M059J (cell line): ENCODE measurements at places on chromosomes 2 and 18.
A peak's percentile ranks its signal among the peaks of the same experiment; 100 is the strongest.

DNA sequence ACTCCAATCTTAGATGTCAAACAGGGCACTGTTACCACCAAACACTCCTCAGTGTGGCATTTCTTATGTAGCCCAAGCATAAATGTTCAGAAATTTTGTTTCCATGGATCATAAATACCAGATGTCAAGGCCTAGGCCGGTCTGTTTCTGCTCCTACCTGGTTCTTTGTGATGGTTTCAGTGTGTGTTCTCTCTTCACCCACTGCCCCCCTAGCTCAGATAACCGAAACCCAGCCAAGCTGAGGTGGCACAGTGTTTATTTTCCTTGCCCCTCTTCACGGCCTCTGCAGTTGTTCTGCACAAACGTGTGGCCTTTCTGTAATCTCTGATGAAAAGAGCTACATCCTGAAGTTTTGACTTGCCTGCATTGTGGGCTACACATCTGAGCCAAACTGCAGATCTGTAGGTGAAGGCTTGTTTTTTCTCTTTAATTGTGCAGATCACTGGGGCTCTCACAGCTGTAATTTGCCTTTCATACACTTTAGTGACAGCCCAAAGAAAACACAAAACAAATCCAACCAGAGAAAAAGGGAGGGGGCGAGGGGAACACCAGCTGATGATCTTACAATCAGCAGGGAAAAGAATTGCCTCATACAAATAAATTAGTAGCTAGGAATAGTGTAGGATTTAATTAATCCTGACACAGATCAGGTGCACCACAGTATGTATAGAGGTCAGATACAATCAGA lies 99.1 kb downstream of the NRP2 start:
- no peak for DNase-seq

DNA sequence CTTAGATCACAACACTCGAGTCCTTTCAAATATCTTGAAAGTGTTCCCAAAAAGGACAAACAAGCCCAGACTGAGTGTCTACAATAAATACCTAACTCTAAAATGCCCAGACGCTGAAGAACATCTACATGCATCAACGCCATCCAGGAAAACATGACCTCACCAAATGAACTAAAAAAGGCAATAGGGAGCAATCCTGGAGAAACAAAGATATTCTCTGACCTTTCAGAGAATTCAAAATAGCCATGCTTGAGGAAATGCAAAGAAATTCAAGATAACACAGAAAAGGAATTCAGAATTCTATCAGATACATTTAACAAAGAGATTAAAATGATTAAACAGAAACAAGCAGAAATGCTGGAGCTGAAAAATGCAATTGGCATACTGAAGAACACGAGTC lies 61.2 kb upstream of the CHN1 start:
- no peak for DNase-seq

DNA sequence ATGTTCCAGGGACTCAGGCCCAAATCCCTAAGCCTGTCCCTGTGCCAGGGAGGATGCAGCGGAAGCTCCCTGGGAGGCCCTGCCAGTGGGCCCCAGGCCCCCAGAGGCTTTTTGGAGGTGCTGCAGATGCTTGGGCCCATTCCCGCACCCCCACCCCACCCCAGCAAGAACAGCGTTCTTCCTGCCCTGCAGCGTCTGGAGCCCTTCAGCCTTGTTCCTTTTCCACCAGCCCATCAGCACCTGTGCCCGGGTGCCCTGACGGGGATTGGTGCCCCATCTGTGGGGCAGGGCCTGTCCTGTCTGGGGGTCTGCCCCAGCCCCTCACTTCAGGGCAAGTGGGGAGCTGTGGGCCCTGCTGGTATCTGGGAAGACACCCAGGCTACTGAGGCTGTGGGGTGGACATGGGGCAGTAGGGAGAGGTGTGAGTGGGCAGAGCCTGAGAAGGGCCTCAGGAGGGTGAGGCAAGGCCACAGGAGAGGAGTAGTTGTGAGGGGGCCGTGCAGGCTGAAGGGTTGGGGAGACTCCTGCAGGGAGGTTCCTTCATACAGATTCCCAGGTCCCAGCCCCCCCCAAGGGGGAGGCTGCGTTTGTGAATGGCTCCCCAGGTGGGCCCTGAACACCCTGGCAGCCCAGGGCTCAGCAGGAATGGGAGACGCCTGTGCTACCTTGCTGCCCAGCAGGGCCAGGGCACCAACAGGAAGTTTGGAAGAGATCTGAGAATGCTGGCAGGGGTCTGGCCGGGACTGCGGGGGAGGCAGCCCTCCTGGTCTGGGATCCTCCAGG lies 2.4 kb downstream of the RNPEPL1 start:
- no peak for DNase-seq

DNA sequence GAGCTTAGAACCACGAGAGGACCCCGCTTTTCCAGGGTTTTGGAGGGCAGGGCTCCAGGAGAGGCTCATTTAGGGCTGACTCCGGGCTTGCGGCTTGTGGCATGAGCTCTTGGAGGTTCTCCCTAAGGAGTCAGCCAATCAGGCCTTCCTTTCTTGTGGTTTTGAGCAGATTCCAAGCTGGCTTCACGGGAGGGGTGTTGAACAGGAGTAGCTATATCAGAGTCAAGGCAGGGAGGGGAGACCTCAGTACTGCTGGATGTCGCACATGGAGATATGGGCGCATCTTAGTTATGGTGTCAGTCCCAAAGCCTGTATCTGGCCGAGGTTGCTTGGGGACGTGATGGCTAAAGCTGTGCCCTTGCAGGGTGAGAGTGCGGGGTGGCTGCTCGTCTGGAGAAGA lies 98.6 kb downstream of the AGAP1 start:
- DNase-seq = peak; percentile 40

DNA sequence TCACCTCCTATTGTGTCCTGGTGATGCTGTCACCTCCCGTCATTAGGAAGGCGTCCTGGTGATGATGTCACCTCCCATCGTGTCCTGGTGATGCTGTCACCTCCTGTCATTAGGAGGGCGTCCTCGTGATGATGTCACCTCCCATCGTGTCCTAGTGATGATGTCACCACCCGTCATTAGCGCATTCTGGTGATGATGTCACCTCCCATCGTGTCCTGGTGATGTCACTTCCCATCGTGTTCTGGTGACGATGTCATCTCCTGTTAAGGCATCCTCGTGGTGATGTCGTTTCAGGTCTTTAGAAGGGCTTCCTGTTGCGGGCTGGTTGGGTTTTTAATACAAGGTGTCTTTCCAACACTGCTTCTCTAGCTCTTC lies 40.7 kb downstream of the CTDP1 start:
- no peak for DNase-seq

DNA sequence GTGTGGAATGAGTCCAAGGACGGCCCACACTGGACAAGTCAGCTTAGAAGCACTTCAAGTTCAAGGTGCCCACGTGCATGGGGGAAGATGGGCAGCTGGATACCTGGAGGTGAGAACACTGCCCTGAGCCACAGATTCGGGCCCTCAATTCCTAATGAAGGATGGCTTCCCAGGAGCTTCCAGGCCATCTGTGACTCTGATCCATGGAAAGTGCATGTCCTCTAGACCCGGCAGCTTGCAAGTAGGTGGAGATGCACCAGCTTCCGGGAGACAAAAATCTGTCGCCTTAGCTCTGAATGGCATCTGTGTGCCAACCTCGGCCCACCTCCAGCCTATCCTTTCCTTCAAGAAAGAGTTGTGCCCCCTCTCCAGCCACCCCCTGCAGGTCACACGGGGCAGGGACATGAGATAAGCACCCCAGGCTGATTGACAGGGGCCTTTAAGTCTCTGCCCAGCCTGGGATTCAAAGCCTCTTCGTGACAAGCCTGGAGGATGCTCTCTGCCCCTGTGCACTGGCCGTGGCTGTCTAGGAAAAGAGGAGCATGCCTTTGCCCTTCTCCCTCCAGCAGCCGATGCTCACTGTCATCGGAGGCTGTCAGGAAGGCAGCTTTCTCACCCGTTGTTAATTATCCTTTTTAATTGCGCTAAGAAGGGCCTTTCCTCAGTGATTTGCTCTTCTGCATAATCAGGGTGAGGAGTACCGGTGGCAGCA lies 65.5 kb downstream of the BIN1 start:
- no peak for DNase-seq

DNA sequence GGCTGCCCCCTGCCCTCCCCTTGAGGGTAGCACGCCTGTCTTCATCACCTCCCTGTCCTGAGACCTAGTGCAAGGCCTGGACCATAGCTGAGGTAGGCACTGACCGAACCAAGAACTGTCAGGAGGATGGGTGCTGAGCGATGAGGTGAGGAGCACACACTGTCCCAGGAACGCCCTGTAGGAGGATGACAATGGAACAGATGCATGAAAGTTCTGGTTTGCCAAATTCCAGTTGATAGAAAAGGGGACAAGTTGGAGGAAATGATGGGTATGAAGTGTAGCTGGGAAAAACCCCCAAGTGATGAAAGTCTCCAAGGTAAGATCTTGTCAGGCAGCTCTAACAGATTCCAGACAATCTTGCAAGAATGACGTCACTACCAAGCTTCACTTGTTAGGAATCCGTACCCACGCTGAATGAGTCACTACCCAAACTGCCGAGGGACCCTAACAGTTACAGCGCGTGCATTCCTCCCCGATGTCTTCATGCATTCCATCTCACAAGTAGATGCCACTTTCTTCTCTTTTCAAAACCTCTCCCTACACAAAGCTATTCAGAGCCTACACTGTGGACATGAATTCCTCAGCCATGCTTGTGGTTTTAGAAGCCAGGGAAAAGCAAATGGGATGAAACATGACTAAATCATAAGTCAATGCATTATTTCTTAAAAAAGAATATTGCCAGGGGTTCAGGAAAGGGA lies 27.6 kb downstream of the MRPL33 start:
- DNase-seq = peak; percentile 100

GRCh38 chr2:189683348-189683747 lies 8.9 kb downstream of the ANKAR start:
- peak; percentile 78 for DNase-seq

DNA sequence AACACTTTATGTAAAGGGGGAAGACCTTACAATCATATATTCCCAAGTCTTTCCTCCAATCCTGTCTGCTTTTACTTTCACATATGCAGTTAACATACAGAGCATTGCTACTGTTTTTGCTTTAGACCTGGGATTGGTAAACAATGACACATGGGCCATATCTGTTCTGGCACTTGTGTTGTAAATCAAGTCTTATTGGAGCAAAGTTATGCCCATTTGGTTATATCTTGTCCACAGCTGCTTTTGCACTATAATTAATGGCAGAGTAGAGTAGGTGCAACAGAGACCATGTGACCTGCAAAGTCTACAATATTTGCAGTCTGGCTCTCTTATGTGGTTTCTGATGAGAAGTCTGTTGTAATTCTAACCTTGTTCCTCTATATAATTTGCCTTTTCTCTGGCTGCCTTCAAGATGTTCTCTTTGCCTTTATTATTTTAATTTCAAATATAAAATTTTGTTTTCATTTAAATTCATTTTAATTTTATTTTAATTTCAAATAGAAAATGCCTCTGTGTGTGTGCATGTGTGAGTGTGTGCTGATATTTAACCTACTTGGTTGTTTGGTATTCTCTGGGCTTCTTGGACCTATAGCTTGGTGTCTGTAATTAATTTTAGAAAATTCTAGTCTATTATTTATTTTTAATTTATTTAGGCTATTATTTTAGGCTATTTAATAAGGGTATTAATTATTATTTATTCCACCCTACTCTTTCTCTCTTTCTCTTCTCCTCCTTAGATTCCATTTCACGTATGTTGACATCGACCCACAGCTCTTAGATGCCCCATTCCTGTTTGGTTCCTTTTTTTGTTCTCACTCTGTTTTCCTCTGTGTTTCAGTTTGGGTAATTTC lies 16.8 kb upstream of the LPIN1 start:
- no peak for DNase-seq

GRCh38 chr18:23926571-23926970 lies 88.0 kb upstream of the TTC39C start:
- peak; percentile 9 for DNase-seq

- DNase-seq = no peak
Observed at GRCh38 chr18:79677221-79677620, 2.4 kb upstream of the CTDP1 start.

- DNase-seq = no peak
Observed at GRCh38 chr2:44745922-44746766, 195.4 kb upstream of the SIX3 start.

DNA sequence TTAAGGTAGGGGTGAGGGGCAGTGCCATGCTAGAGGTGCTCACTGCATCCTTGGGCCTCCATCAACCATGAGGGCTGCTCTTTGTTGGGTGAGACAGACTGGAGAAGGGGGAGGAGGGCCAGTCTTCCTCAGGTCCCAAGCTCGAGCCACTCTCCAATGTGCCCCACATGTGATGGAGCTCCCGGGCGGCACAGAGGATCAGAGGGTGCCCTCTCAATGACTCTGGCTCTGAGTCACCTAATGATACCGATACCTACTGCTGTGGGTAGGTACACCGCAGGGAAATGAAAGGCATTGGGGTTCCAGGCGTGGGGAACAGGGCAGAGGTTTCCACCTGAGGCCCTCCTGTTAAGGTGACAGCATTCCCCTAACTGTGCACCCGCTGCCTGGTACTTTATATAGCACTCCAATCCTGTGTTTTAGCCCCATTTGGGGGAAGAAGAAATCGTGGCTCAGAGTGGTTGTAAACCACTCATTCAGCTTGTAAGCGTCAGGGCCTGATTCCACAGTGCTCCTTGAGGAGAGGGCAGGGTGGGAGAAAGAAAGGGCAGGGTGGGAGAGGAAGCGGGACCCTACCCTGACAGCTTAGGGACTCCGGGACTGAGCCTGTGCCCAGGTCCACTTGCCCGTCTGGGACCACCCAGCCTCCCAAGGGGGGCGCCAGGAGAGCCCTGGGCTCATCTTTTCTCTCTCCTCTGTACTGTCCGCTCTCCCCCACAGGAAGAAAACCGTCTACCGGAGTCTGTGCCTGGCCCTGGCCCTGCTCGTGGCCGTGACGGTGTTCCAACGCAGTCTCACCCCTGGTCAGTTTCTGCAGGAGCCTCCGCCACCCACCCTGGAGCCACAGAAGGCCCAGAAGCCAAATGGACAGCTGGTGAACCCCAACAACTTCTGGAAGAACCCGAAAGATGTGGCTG lies 1.8 kb downstream of the B3GNT7 start:
- DNase-seq = no peak

- DNase-seq = peak; percentile 57
Observed at GRCh38 chr2:221674446-221674845, 102.3 kb upstream of the EPHA4 start.

GRCh38 chr18:69858897-69859296 lies 88.8 kb downstream of the CD226 start:
- no peak for DNase-seq

DNA sequence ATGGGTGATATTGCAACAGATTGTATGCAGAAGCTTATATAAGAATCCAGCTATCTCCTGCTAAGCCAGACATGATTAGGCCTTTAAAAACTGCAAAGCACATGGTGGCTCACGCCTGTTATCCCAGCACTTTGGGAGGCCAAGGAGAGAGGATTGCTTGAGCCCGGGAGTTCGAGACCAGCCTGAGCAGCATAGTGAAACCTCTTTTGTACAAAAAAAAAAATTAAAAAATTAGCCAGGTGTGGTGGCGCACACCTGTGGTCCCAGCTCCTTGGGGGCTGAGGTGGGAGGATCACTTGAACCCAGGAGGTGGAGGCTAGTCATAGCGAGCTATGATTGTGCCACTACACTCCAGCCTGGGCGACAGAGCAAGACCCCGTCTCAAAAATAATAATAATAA lies 204.6 kb downstream of the TNS1 start:
- DNase-seq = no peak

DNA sequence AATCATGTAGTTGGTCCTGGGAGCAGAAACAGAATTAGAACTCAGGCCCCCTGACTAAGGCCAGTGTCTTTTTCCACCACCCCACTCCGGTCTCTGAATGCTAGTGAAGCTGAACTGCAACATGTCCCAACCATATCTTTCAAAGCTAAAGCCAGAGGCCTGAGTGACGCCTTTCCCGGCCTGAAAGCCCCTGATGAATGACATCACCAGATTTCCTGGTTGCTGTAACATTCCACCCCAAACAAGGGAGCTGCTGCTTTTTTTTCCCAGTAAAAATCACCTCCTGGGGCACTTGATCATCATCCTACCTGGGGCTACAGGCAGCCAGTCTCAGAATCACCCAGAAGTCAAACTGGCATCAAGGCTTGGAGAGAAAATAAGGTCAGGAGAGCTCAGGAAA lies 162.7 kb downstream of the ARL4C start:
- DNase-seq = peak; percentile 70
